ENCODE measurements at places on chromosomes 4 and X.

GRCh38 chr4:156756118-156756517 lies 215.5 kb downstream of the PDGFC start:
- DNase-seq, result no peak

DNA sequence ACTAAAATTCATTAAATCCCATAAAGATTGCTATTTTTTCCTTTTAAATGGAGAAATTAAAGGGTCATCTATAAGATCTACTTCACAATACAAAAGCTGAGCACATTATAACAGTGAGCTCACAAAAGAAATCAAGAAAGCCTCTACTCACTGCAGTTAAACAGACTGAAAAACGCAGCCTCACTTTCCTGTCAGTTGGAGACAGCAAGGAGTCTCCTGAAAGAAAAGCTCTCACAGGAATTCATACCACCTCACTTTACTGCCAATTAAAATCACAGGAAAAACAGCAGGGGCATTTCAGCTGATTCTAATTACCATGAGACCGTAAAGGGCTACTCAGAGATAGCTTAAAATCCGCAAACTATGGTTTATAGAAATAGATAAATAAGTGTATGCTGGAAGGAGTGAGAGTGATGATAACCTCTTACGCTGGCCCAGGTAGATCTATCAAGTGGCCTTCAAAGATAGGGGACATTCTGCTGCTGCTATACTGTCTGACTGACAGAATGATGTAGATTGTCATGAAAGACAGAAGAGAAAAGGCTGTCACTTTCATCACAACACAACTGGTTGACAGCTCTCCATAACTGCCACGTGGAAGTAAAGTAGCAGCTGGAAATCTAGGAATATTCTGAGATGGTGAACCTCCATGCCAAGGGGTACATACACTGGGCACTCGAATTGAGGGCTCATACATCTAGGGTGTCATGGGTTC lies 1333.7 kb upstream of the DIAPH2 start:
- DNase-seq, result no peak

DNA sequence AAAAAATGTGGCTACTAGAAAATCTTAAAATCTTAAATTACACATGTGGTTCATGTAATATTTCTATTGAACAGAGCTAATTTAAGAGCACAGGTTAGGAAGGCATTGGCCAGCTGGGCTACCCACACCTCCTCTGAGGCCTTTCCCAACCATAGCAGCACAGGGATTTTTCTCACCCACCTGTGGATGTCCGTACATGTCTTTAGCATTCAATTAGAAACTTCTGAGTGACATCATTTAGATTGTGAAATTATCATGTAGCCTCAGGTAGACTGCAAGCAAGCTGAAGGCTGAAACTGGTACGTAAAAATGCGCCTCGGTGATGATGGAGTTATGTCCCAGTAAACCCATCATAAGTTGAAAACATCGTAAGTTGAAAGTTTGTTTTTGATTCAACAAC lies 31.2 kb downstream of the SCARB2 start:
- DNase-seq, result no peak

GRCh38 chr4:151043803-151044515 lies 28.9 kb upstream of the LRBA start:
- no peak for DNase-seq

- DNase-seq, result no peak
Measured at GRCh38 chr4:153082322-153083301, 121.6 kb upstream of the TRIM2 start.

DNA sequence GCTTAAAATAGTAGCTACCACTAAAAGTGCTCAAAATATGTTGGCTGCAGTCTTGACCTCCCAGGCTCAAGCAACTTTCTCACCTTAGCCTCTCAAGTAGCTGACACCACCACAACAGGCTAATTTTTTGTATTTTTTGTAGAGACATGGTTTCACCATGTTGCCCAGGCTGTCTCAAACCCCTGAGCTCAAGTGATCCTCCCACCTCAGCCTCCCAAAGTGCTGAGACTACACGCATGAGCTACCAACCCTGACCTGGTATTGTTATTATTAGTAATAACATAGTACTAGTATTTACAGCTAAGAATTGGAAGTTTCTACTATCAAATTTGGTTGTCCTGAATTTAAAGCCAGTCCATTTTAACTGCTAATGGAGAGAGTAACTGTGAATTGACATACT lies 18.0 kb downstream of the STAP1 start:
- no peak for DNase-seq

DNA sequence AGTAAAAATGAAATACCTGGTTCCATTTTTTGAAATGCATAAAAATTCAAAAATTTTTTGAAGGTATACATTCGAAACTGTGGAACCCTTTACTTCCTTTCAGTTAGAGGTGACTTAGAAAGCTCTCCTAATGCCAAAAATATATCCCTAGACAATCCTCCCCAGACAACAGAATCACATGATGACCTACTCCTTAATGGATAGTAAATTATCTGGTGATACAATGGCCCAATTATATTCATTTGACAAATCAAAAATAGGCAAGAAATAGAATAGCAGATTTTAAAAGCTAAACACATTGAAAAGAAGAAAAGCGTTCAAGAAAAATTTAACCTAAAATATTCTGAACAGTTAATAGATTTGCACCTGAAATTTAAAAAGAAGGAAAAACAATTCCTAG lies 3.5 kb upstream of the UGT2A2 start:
- DNase-seq, result no peak

DNA sequence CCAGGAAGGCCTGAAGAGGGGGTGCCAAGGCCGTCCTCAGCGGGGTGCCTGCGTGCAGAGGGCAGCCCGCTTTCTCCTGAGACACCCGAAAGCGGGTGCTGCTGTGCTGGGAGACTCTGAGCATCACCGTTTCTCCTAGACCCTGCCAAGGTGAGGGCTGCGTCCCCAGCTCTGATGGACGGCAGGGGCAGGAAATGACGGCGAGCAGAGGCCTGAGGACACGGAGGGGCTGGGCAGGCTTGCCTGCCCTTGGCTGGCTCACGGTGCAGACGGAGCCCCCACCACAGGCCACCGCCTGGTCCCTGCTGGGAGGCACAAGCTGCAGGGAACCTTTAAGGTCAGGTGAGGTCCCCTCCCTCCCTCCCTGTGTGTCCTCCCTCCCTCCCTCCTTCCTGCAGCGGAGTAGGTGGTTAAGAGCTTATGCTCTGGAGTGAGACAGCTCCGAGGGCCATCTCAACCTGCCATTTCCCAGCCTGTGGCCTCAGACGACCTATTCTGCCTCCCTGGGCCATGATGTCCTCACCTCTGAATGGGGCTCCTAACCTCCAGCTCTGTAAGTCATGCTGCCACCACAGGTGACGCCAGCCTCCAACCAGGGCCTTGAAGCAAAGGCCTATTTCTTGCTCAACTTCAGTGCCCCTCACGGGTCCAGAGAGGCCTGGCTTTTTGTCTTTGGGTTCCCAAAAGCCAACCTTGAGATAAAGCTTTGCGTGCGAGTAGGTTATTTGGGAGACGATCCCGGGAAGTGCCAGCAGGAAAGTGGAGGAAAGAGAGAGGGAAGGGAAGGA lies 54.2 kb upstream of the GRPEL1 start:
- DNase-seq, result no peak

DNA sequence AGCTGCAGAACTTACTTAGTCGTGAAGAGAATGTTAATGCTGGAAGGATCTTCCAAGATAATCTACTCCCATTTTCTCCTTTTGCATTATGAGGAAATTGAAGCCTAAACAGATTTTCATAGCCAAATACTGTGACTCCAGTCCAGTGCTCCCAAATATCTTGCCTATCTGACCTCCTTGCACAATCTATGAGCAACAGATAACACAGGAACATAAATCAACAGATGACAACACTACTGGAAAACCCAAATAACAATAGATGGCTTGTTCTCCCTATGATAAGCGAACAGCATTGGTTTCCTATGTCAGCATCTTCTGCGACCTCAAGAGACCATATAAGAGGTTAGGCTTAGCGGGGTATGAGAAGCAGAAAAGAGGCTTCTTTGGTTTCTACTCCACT lies 88.0 kb downstream of the CORIN start:
- no peak for DNase-seq

- DNase-seq, result no peak
Measured at GRCh38 chr4:129446074-129446473, 350.1 kb downstream of the C4orf33 start.

- no peak for DNase-seq
Measured at GRCh38 chr4:69360271-69360670, 80.0 kb downstream of the UGT2B28 start.

DNA sequence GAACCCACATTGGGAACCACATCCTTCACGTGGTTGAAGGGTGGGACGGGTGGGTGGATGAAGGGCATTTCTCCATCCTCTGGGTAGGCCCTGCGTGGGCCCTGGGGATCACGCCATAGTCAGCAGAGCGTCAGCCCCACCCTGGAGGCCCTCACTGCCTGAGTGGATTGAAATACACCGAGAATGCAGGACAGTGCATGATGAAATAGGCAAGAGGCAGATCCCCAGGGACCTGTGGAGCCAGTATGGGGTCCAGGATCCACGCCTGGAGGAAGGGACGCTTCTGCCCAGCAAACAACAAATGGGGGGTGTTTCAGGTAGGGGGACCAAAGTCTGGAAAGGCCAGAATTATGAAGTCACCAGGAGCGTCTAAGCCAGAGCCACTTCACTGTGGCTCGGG lies 19.4 kb downstream of the EVC start:
- DNase-seq, result no peak

- DNase-seq, result no peak
Measured at GRCh38 chr4:8847331-8847730, 24.3 kb downstream of the HMX1 start.

DNA sequence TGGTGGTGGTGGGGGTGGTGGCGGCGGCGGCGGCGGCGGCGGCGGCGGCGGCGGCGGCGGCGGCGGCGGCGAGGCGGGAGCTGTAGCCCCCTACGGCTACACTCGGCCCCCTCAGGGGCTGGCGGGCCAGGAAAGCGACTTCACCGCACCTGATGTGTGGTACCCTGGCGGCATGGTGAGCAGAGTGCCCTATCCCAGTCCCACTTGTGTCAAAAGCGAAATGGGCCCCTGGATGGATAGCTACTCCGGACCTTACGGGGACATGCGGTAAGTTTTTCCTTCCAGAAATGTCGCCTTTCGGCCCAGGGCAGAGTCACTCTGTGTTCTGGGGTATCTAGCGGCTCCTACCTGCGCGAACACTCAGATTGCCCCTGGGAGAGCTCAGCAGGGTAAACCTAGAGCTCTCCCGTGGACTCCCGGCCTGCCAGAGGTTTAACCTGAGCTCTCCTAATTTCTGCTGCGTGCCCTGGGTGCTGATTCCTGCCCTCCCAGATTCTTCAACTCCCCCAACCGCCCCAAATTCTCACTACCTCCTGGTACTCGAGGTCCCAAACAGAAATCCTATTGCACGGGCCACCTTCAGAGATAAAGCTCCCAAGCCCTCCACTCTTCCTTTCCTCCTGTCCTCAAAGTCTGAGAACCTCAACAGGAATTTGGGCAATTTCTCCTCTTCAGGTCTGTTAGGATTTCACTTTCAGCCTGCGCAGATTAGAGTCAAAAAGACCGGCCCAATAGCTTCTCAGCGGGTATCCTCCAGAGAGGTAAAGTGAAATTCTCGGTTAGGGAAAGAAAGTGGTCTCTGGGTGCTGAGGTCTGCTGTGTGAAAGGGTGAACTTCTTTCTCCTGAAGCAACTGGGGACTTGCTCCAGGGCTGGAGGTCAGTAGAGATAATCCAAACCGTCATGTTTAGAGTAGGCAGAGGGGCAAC lies 2.9 kb downstream of the AR start:
- no peak for DNase-seq

DNA sequence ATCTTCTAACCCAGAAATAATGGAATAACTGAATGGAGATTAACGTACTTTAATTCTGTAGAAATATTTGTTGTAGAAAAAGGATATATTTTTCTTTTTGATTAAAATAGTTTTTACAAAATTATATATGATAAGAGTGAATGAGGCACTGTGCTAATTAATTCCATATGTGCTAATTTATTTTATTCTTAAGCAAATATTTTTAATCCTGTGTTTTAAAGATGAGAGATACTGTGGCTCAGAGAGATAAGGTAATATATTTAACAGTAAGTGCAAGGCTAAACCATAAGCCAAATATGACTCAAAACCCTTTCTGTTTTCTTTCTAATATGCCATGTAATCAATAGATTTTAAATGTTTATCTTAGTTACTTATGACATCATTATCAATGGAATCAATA lies 88.2 kb downstream of the EMCN start:
- DNase-seq, result no peak

- DNase-seq, result no peak
Measured at GRCh38 chr4:165700855-165701254, 172.2 kb upstream of the TLL1 start.

DNA sequence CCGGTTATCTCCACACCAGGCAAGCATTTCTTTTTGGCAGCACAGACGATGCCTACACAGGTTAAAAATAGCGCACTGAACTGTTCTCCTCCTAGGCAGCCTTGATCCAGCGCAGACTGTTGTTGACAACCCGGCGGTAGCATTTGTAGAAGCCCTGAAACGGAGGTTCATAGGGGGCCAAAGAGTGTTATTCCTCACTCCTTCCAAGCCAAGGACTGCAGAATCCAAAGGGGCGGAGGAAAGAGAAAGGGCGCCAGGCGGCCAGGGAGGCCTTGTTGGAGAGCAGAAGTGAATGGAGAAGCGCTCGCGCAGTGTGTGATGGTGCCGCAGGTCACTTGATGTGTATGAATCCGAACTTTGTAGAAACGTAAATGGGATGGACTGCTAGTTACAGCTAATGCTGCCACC lies 82.7 kb downstream of the TENM3 start:
- no peak for DNase-seq

GRCh38 chrX:151536571-151536970 lies 26.9 kb upstream of the PASD1 start:
- DNase-seq, result no peak

GRCh38 chr4:73742490-73743160 lies 2.3 kb downstream of the CXCL8 start:
- no peak for DNase-seq

DNA sequence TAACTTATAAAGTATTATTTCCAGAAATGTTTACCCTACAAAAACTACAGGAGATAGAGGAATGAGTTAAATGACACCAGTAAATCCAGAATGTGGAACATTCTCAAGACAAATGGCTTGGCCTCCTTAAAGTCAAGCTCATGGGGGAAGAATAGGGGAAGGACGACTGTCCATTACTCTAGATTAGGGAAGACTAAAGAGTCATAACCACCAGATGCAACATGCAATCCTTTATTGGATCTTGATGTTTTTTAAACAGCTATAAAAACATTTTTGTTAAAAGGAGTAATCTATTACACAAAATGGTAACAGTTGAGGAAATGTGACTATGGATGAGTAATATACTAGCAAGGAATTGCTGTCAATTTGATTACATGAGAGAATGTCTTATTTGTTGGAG lies 11.1 kb downstream of the ACOT9 start:
- no peak for DNase-seq

GRCh38 chr4:67082746-67083145 lies 462.6 kb downstream of the CENPC start:
- DNase-seq, result no peak

DNA sequence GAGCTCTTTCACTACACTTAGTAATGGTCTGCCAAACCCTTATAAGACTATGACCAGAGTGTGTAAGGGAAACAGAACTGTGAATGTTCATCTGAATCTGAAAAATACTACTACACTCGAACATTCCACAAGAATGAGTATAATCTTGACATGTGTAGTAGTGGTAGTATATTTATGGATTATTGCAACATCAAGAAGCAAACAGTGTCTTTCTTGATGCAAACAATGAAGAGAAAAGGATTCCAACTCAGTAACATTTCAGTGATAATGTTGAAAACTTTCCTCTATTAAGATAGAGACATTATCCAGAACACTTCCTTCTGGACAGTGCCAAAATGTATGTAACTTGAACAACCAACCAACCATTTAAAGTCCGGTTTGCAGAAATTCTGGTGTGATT lies 394.7 kb upstream of the CPEB2 start:
- DNase-seq, result no peak

- DNase-seq, result no peak
Measured at GRCh38 chr4:95155759-95156451, 392.9 kb downstream of the UNC5C start.
